ENCODE measurements at places on chromosomes 4 and X.

DNA sequence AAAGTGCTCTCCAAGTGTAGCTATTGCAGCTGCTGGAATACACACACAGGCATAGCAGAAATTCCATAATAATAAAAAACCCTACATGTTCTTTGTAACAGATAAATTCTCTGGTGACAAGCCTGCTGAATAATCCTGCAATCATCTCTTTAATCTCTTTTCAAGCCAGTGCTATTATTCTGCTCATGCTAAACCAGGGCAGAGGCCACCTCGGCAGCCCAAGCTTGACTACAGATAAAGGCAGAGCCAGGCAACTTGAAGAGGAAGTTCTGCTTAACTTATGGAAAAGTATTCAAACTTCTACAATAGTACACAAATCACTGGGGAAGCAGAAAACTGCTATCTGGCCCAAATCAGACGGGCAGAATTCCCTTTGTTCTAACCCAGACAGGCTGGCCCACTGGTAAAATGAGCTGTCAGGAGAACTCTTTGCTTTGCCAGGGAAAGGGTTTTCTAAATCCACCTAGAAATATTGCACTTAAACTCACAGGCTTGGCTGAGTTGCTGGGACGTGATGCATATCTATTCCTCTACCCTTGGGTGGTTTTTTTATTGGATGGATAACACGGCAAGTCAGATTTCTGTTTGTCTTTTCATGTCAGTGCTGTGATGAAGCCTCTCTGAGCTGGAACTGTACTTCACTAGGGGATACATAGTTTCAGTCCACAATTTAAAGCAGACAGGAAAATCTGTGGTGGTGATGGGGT, 70.5 kb downstream of the GATB start:
- DNase-seq: no peak

- DNase-seq: no peak
Measured at GRCh38 chr4:71270901-71271300, 67.9 kb upstream of the SLC4A4 start.

DNA sequence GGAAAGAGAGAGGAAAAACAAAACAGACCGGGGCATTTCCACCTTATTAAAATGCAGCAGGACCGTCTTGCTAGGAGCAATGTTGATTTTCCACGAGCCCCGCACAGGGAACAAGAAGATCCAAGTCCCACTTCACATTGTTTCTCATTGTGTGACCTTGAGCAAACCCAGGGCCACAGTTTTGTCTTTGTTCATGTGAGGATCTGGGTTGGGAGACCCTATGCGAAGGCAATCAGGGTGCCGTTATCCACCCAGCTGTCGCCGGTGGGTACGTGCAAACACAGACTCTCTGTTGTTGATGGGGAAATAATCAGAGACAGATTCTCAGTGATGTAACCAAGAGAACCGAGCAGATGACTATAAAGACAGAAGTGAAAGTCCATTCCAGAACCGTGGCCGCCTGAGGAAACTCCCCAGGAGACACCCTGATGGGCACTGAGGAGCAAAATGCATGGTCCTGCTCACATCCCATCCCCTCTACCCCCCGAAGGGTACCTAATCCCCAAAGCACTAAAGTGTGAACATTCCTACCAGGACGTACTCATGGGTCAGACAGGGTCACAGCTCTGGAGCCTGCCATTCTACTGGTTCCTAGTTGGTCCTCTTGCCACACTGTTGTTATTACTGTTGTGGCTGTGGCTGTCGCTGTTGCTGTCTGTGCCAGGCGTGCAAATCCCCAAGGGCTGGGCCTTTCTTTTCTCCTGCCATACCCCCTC, 102.7 kb upstream of the RBPJ start:
- no peak for DNase-seq

DNA sequence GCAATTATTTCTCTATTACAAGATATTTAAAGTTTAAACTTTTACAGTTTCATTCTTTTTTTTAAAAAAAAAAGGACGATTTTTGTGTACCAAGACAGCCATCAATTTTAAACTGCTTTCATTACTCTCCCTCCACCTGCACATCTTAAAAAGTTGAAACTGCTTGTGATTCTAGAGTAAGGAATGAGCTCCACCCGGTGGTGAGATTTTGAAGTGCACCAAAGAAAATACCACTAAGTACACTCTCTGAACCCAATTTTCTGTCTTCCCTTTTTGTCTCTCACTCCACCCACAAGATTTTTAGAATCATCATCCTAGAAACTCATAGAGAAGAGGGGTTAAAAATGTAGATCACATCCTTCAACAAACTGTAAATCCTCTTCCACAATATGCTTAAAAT, 91.3 kb upstream of the WDR44 start:
- DNase-seq: no peak

- no peak for DNase-seq
Measured at GRCh38 chr4:53147197-53147596, 218.7 kb downstream of the SCFD2 start.

Measured in brain pericyte (primary cell).